Stimulated activated CD8-positive, alpha-beta memory T cell treated with anti-CD3 and anti-CD28 coated beads, Interleukin-7, amount 100 ng/mL, for 1 hour (primary cell): ENCODE measurements at places on chromosomes 5 and 9.

- DNase-seq, result no peak
Measured at GRCh38 chr9:84146893-84147710, 166.5 kb downstream of the RMI1 start.

DNA sequence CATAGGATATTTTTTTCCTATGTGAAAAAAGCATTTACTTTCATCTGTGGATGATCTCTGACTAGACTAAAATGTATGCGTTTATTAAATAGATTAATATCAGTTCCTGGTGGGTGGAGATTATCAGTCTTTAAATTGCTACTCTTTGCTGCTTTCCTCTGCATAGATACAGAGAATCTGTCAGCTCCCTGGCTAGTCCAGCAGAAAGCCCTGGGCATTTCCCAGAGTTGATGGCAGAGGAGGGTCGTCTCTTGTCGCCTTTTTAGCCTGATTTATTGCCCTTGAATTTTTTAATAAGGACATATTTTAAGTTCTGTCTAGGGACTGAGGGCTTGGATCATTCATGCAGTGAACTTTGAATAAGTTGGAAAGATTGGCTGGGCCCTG, 165.5 kb downstream of the CD180 start:
- no peak for DNase-seq

DNA sequence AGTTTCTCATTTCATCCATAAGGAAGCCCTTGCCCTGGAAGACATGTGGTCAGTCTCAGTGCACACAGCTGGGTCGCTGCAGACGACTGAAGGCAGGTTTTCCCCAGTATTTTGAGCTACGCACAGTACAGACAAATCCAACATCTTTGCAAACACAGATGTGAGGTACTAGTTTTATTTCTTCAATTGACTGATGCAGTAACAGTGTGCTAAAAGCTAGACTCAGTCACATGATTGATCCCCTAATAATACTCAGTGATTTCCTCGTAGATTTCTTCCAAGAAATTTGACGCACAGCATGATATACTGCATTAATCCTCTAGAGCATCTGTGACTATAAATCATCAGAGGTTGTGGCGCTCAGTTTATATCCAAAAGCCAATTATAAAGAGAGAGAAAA, 346.1 kb downstream of the DIRAS2 start:
- no peak for DNase-seq

DNA sequence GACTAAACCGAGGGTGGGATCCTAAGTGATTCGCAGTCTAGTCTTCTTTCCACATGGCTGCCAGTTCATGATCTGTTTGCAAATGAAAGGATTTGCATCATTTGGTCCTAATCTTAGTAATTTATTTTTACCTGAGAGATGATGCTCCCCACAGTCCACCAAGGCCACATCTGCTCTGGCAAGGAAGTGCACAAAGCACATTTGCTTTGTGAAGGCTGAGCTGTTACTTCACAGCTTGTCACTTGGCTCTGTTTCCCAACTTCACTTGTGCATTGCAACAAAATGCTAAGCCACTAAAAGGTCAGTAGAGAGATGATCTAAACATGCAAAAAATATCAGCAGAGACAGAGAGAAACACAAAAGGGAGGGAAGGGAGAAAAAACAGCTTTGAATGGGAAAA, 128.5 kb upstream of the VLDLR start:
- DNase-seq, result no peak

DNA sequence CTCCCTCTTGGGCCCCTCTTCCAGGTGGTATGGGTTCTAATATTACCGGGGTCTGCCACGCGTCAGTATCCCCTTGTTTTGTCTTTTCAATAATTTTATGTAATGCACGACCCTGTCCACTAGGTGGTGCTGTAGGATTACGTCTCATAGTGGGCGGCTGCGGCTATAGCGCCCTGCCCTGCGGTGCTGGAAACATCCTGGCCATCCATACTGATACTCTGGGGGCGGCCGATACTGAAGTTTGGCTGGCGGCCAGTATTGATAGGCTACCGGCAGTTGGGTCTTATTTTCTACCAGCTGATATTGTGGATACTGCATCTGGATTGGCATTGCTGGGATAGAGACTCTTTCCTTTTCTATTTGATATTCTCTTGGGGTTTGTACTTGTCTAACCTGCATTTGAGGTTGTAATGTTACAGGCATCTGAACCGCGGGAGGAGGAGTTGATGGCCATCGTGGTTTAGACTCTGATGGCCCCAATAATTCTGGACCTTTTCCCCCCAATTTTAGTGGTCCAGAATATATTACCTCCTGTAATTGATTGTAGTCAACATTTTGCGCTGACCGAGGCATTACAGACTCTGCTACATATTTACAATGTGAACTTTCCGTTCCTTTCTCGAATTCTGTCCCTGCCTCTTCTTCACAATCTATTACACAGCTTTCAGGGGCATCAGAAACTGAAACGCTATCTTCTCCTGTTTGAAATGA, 3.3 kb upstream of the TMEM141 start:
- no peak for DNase-seq

- DNase-seq, result no peak
Measured at GRCh38 chr5:173806270-173807035, 81.7 kb upstream of the CPEB4 start.

GRCh38 chr5:168219515-168220410, 71.7 kb upstream of the WWC1 start:
- DNase-seq, result no peak

DNA sequence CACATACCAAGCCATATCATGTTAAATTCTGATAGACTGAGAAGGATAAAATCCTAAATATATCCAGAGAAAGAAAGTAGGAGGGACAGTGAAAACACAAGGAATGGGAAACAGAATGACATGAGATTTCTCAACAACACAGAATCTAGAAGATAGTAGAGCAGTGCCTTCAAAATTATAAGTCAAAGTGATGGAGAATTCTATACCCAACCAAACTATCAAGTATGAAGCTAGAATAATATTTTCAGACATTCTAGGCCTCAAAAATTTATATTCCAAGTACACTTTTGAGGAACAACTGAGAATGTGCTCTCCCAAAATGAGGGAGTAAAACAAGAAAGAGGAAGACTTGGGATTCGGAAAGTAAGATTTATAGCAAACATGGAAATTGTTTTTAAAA, 10.9 kb upstream of the TTLL11 start:
- DNase-seq, result no peak

DNA sequence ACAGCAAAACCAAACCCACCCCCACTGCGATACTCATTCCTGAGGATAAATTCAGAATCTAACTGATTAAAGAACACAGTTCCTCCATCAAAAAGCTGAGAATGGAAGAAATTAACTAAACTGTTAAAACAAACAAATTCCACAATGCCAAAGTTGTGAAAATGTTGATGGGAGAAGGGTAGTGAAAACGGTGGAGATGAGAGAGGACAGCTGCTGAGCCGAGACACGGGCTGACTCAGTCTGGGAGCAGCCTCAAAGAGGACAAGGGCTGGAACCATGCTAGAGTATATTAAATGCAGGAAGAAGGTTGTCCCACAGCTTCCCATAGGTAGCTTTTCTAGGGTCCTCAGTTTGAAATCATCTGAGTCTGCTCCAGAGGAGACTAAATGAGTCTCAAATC, 14.3 kb downstream of the ADAMTS12 start:
- DNase-seq, result no peak

DNA sequence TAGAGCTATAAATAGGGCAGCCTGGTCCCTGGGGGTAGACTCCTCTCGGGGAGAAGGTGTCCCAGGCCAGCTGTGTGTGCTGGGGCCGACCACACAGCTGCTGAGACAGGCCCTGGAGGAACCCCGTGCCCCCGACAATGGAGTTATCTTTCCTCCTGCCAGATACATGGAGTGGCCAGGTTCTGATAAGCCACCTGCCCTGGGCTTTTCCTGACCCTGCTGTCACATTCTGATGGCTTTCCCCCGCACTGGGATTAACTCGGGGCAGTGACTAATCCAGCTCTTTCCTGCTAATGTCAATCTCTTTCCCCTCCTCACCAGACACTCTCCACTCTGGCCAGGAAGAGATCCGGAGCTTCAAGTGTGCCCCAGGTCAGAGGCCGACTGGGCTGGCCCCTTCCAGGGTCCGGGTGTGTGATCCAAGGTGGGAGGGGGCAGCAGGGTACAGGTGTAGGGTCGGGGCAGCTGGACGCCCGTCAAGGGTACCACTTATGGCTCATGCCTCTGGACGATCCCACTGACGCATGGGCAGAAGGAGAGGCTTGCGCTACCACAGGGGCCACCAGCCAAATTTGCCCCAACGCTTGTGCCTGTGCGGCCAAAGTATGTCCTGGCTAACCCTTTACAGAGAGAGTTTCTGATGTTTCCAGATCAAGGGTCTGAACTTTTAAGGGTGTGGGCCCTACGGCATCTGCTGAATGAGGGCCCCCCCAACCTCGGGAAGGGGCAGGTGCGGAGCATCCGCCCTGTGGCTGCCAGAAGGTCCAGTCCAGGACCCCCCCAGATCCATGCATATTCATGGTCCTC, 20.6 kb upstream of the COL5A1 start:
- no peak for DNase-seq

DNA sequence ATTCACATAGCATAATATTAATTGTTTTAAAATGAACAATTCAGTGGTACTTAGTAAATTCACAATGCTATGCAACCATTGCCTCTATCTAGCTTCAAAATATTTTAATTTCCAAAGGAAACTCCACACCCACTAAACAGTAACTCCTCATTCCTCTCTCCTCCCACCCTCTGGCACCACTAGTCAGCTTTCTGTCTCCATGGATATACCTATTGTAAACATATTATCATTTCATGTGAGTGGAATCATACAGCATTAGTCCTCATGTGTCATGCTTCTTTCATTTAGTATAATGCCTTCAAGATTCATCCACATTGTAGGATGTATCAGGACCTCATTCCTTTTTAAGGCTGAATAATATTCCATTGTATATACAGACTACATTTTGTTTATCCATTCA, 48.6 kb downstream of the PHF2 start:
- no peak for DNase-seq

DNA sequence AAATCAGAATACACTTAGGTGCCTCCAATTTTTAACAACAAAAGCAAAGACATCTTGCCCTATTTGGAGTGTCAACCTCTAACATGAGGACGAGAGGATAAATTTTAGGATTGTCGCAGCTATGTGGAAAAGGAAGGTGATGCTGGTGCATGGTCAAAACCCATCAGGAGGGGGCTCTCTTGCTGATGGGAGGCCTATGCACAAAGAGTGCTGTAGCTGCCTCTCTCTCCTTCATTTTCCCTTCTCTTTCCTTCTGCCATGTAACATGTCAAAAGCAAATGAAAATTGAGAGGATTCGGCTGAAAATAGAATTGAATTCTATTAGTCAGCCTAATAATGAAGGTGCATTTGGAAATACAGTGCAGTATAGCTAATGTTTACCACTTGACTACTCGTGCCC, 578.7 kb upstream of the ZNF462 start:
- DNase-seq, result no peak

- DNase-seq, result peak; percentile 44
Measured at GRCh38 chr5:132064738-132065331, 4.4 kb downstream of the IL3 start.

- no peak for DNase-seq
Measured at GRCh38 chr5:139958432-139959148, 84.5 kb downstream of the NRG2 start.

GRCh38 chr5:50726475-50727148, 60.2 kb downstream of the PARP8 start:
- no peak for DNase-seq

- no peak for DNase-seq
Measured at GRCh38 chr5:143870871-143871632, 59.1 kb downstream of the HMHB1 start.

DNA sequence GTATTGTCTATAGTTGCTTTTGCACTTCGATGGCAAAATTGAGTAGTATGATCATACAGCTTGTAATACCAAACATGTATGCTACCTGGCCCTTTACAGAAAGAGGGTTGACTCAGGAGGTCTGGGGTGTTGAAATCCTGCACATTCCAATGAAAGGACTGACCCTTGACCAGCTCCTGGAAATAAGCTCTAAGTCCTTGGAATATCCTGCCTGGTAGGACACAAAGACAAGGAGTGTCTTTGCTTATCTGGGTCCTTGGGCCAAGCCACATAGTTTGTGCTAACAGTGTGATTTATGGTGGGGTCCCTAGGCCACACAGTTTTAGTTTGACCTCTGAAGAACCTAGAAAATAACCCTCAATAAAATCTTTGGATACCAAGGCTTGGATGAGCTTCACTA, 89.3 kb upstream of the FTMT start:
- DNase-seq, result no peak

DNA sequence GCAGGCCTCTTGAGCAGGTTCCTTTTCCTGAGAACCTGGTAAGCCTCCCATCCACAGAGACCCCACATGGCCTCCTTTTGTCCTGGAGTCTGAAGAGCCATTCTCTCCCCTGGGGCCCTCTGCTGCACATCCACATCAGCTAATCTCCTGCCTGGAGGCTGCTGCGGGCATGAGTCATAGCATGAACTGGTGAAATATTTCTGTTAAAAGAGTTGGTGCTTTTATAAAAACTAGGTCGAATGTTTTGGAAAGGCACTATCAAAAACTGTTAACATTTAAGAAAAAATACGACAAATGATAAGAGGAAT, 399.4 kb downstream of the CTNND2 start:
- no peak for DNase-seq

DNA sequence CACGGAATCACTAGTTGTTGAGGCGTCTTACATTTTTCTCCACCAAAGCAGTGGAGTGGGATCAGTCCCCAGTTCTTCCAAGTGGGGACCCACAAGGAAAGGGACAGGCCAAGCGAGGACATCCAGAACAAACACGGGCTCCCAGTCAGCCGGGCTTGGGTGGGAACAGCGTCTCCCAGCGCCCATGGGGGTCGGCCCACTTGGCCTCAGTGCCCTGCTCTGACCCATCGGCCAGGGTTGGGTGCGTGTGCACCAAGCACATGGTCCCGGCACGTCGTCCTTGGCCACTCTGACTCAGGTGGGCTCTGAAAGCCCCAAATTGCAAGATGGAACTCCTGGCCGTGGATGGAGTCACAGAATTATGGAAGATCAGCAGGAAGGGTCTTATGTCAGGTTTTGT, 37.9 kb downstream of the DBH start:
- DNase-seq, result no peak

DNA sequence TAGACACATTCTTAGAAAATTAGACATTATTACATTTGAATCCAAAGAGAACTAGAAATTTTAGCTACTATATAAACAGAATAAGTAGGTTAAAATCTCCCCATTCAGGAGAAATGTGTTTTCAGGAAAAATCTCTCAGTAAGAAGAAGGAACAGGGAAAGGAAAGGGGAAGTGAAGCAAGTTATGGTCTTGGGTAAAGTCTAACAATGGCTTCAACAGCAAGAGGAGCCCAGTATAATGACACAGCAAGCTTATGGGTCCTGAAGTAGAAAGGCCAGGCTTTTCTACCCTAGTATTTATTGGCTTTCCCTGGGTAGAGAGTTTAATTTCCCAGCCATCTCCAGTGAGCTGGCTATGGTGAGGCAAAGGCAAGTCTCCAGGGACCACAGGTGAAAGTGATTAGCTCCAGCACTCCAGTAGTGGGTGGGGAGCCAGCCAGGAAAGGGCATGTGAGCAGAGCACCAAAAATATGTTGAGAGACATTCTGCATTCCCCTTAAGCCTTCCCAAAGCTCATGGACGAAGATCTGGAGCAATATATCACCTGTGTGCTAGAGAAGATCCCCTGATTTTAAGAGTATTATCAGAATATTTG, 981.7 kb downstream of the NR2F1-AS1 start:
- no peak for DNase-seq
